ENCODE measurements at places on chromosomes 7 and 10. TPM values are rescaled to one million over a fixed set of nuclear protein-coding genes. Genes with fewer than 3 reads are reported as not detected.

- no peaks in the 10 kb centered on the region for H3K36me3 ChIP-seq
- H3K27ac ChIP-seq, result no peak overlapping the region
- DNase-seq, result no peak
Observed at GRCh38 chr7:67916571-67917436, 920.2 kb downstream of the TYW1 start.

DNA sequence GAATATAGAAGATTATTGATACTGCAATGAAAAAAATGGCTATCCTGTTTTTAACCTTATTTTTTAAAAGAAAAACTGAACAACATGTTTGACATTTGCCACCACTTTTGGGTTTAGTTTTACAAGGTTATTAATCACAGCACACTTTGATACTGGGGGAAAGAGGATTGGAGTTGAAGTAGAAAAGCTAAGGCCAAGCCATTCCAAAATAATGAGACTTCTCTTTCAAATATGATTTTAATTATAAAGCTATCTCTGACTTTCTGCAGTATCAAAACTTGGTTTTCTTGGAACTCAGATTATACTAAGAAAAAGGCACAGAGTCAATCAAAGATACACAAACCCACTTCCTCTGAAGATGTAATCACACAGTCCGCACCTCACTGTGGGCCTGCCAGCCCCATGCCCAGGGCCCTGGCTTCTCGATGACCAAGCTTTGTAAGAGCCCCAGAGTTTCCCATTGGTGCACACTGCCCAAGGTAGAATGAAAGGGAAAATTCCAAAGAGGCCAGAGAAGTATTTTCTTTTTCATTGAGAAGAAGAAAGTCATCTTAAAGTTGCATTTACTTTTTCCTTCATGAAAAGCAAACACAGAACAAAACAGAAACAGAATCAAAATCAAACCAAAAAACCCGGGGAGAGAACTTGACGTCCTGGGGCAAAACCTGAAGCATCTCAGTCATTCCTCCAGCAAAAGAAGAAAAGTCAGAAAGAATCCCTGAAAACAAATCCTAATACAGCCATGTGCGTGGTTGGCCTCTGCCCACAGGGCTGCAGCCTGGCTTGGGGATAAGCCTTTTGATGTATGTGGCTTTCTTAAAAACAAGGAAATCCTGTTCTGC is 187.7 kb upstream of the KLF6 start:
- H3K36me3 ChIP-seq, result no peaks in the 10 kb centered on the region
- no peak for DNase-seq
- no peaks in the 10 kb centered on the region for H3K27me3 ChIP-seq
- no peak overlapping the region for H3K4me3 ChIP-seq
- H3K27ac ChIP-seq, result no peak overlapping the region
- H3K4me1 ChIP-seq, result no peaks in the 10 kb centered on the region

DNA sequence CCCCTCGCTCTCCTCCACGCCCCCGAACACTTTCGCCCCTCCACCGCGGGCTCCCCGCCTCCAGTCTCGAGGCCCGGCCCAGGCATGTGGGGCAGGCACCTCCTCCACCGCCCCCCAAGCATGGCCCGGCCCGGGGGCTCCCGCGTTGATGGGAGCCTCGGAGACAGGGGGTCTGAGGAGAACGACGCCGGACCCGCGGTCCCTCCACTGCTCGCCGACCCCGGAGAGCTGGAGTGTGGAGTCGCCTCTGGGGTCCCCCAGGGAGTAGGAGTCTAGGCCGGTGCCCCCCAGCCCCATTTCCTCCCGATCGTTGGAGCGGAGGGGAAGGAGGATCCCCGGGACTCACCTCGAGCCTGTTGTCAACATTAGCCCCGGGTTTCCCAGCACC is 206 bp downstream of the UPF2 start:
- H3K27me3 ChIP-seq, result no peaks in the 10 kb centered on the region
- no peaks in the 10 kb centered on the region for H3K36me3 ChIP-seq
- peak overlapping the region; percentile 98 for H3K4me3 ChIP-seq
- DNase-seq, result peak; percentile 27
- H3K27ac ChIP-seq, result peak overlapping the region; percentile 100

GRCh38 chr10:51075873-51076229 is 1.6 kb downstream of the PRKG1 start:
- H3K27me3 ChIP-seq, result no peaks in the 10 kb centered on the region
- H3K36me3 ChIP-seq, result no peaks in the 10 kb centered on the region
- DNase-seq, result no peak
- H3K4me1 ChIP-seq, result no peaks in the 10 kb centered on the region
- H3K27ac ChIP-seq, result no peak overlapping the region

GRCh38 chr10:97210543-97210960 is 24.8 kb upstream of the SLIT1 start:
- H3K36me3 ChIP-seq, result no peaks in the 10 kb centered on the region
- H3K27ac ChIP-seq, result no peak overlapping the region
- no peaks in the 10 kb centered on the region for H3K4me1 ChIP-seq
- H3K4me3 ChIP-seq, result no peak overlapping the region
- peak; percentile 91 for DNase-seq

GRCh38 chr7:1169409-1170368 is 9.7 kb upstream of the ZFAND2A start:
- no peaks in the 10 kb centered on the region for H3K27me3 ChIP-seq
- peak overlapping the region; percentile 54 for H3K4me3 ChIP-seq
- peak; percentile 80 for DNase-seq
- peak overlapping the region; percentile 20 for H3K27ac ChIP-seq
- no peaks in the 10 kb centered on the region for H3K36me3 ChIP-seq

DNA sequence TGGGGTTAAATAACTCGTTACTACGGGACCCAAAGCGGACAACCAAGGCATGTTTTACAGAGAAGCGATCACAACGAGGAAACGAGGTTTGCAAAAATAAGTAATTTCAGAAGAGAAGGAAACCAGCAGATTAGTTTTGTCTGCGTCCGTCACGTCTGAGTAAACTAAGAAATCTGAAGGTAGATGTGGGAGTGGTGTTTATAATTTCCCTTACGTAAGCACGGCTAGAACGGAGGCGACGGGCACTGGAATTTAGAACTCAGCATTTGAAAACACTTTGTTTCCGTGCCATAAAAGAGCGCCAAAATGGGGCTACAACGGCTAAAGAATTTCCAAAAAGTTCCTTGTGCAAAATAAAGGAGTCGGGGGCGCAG is 718 bp upstream of the UMAD1 start:
- H3K4me3 ChIP-seq, result peak overlapping the region; percentile 89
- no peak for DNase-seq
- H3K27me3 ChIP-seq, result no peaks in the 10 kb centered on the region

- no peaks in the 10 kb centered on the region for H3K36me3 ChIP-seq
- H3K27ac ChIP-seq, result peak within 1 kb of the TSS; percentile 34
- H3K4me1 ChIP-seq, result peaks cover 13% of the 10 kb centered on the region
- H3K4me3 ChIP-seq, result peak within 1 kb of the TSS; percentile 76
- DNase-seq, result peak; percentile 62
- H3K27me3 ChIP-seq, result no peaks in the 10 kb centered on the region
Observed at GRCh38 chr10:103855424-103855823, at the start of gene SH3PXD2A. TSS of gene SH3PXD2A (minus strand) at chr10:103855576. CDS start at chr10:103855266, 310 bp downstream.

DNA sequence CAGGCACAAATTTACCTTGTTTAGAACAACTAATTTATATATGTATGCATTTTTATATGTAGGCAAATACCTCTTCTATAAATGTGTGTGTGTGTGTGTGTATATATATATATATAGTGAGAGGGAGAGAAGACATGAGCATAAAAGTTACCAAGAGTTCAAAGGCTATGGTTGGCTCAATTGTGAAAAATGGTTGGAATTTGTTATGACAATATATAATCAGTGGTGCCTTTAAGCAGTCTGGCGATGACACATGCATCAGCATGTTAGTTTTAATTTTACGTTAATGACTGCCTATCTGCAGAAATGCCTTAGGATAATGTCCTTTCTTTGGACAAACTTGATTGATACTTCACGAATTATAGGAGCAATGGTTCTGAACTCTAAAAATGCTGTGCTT is 980.8 kb upstream of the LRRTM3 start:
- no peaks in the 10 kb centered on the region for H3K27me3 ChIP-seq
- H3K4me1 ChIP-seq, result no peaks in the 10 kb centered on the region
- H3K36me3 ChIP-seq, result no peaks in the 10 kb centered on the region
- no peak overlapping the region for H3K4me3 ChIP-seq
- no peak for DNase-seq
- no peak overlapping the region for H3K27ac ChIP-seq

- no peaks in the 10 kb centered on the region for H3K4me1 ChIP-seq
- no peaks in the 10 kb centered on the region for H3K36me3 ChIP-seq
- peak; percentile 25 for DNase-seq
- no peak overlapping the region for H3K4me3 ChIP-seq
- H3K27ac ChIP-seq, result no peak overlapping the region
Observed at GRCh38 chr10:88270871-88271713, 312.0 kb downstream of the RNLS start.

DNA sequence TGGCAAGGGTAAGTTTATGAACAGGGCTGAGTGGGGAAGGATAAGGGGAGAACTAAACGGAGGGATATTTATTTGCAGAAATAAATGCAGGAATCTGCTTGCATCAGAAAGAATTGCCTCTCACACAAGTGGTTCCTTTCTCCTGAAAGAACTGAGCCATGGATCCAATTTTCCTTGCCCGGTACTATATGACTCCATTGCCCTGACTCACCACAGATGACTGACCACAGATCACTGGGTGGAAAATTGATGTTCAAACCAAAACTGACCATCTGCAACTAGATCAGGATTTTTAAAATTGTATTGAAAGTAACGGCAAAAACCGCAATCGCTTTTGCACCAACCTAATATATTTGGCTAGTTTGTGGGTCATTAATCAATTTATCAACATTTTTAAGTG is 6.2 kb upstream of the MACC1 start:
- no peak overlapping the region for H3K27ac ChIP-seq
- H3K4me3 ChIP-seq, result no peak overlapping the region
- H3K27me3 ChIP-seq, result no peaks in the 10 kb centered on the region
- H3K4me1 ChIP-seq, result peaks cover 39% of the 10 kb centered on the region

DNA sequence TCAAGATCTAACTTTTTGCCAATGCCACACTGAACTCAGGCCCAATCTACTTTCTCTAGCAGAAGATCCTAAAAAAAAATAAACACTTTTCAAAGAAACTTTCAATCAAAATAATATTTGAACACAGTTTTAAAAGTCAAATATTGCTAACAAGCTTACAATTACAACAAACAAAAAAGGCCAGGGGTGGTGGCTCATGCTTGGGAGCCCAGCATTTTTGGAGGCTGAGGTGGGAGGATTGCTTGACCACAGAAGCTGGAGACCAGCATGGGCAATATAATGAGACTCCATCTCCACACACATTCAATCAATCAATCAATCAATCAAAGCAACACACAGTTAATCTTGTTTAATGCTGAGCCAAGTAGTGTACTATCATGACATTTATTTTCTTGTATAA is 149.2 kb downstream of the CYP26A1 start:
- no peak overlapping the region for H3K4me3 ChIP-seq
- no peak for DNase-seq
- H3K27me3 ChIP-seq, result no peaks in the 10 kb centered on the region

DNA sequence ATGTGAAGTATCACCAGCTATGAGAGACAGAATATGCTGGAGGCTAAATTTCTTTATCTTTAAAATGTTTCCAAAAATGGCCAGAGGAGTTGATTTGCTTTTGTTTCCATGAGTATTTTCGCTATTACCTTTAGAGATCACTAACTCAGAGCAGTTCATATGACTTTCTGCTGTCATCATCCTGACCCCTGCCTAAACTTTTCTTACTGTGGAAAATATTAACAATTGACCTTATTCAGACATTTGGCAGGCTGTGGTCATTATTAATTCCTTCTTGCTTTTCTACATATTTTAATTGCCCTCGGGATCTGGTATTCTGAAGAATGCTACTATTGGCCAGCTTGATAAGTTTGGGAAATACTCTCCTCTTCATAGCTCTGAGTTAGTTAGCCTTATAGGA is 156.5 kb downstream of the EXOC4 start:
- H3K36me3 ChIP-seq, result no peaks in the 10 kb centered on the region
- no peak overlapping the region for H3K4me3 ChIP-seq
- no peak for DNase-seq
- H3K27ac ChIP-seq, result no peak overlapping the region
- no peaks in the 10 kb centered on the region for H3K4me1 ChIP-seq

DNA sequence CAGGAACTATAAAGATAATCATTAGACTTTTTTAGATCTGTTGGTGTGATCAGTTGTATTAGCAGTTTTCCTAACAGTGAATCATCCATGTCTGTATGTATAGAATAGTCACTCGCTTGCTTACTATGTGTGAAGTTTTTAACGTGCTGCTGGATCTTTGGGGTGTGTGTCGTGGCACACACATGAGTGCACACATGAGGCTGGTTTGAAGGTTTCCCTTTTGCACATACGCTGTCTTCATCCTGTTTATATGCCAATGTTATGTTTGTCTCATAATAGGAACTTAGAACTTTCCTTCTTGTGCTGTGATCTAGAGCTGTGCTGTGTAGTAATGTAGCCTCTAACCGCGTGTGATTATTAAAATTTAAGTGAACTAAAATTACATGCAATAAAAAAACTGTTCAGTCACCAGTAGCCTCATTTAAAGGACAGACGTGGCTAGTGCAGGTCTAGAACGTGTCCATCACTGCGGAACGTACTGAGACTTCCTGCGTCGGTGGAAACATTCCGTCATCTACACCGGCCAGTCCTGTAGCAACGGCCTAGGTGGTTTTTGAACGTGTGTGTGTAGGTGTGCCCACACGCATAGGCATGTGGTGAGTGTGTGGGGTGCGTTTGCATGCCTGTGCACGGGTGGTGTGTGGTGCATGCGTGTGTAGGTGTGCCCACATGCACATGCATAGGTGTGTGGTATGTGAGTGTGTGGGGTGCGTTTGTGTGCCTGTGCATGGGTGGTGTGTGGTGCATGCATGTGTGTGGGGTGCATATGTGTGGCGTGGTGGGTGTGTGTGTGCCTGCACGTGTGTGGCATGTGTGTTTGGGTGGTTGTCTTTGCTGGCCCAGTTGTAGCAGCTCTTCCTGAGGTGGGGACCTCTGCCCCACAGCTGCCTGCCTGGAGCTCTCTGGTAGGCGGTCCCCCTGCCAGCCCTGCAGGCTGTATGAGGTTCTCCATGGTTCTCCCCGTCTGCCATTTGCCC is 56.6 kb downstream of the INPP5A start:
- H3K27me3 ChIP-seq, result no peaks in the 10 kb centered on the region
- no peak overlapping the region for H3K4me3 ChIP-seq
- DNase-seq, result no peak
- no peak overlapping the region for H3K27ac ChIP-seq

The CHRM2 gene
- not detected for total RNA-seq

The PRKAR1B gene
- 6.9 TPM for total RNA-seq

The FAM25C gene
- not detected for total RNA-seq

The BHLHA15 gene
- total RNA-seq, result not detected

The OPALIN gene
- not detected for total RNA-seq

The SLC16A9 gene
- 1.5 TPM for total RNA-seq

The INTS1 gene
- total RNA-seq, result 25.1 TPM
